Upper lobe of left lung (tissue), 6 donors: ENCODE measurements at places on chromosomes 2 and 18. TPM values are rescaled to one million over a fixed set of nuclear protein-coding genes. Genes with fewer than 3 reads are reported as not detected.

GRCh38 chr2:150729495-150729955 lies 242.1 kb upstream of the RND3 start:
- no peak for DNase-seq

DNA sequence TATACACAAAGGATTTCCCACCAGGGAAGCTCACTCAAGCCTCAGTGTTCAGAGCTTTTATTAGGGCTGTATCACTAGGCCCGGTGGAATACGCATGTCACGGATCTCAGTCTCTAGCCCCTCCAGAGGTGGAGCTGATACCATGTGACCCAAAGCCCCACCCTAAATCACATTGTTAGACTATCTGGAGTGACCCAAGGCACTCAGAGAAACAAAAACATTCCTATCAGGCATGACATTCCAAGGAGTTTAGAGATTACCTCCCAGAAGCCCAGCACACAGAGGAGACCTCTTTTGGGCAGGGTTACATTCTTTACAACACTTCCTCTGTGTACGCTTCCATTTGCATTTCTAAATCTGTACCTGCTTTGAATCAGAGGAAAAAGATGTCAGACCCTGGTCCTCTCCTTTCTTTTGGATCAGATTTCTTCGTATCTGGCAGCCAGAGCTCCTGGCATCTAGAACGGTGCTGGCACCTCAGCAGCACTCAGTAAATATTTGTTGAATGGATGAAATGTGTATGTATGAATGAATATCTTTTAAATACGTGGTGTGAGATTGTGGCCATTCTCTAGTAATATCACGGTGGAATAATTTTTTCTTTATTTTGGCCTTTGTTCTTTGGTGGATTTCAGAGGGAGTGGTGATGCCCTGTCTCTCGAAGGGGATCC lies 37.7 kb upstream of the SMAD2 start:
- no peak for DNase-seq

GRCh38 chr2:37568565-37568964 lies 102.9 kb downstream of the CDC42EP3 start:
- DNase-seq: no peak

VIT gene
- 0.22 TPM for total RNA-seq

- no peak for DNase-seq
These were observed 94.3 kb upstream of the GLI2 start for GRCh38 chr2:120641366-120641771.

- DNase-seq: no peak
These were observed 98.2 kb upstream of the SLC8A1 start for GRCh38 chr2:40550085-40550484.

DNA sequence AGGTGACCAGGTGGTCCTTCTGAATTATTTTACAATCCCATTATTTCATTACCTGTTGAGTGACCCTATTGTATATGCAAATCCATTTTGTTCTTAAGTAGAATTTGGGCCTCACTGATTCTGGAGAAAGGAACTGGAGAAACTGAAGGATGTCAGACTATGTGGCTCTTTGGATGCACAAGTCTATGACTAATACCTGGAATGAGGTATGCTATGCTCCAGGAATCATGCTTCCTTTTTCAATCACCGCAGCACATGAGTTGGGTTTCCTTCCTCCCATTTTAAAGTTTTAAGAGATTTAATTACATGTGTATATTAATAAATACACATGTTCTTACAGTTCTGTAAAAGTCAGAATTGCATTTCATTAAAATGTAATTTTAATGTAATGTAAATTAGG lies 253.9 kb upstream of the VWC2L start:
- no peak for DNase-seq

GRCh38 chr2:40115894-40116293 lies 336.0 kb downstream of the SLC8A1 start:
- DNase-seq: no peak

DNA sequence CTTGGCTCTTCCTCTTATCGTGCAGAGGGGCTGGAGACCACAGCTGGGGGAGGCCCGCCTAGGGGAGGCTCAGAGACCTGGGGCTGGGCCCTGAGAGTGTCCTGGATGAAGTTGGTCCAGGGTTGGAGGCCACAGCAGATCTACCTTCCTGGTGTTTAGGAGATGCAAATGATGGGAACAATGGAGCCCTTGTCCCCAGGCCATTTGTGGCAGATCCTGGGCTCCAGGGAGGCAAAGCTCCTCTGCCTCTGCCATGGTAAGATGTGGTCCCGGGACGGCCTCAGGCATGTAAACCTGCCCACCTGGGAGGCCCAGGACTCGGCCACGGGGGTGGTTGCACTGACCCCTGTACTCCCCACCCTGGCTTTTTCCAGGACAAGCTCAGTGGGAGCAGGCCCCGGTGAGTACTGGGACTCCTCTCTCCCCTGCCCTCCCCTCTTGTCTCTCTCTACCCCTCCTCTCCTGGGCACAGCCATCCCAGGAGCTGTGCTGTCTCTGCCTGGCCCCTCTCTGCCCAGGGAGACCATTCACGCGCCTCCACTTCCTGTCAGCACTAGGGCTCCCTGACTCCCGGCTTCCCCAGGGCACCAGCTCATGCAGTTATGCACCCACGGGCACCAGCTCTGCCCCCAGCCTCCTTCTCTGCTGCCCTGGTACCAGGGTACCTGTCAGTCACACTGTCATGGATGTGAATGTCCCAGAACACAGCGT lies 10.9 kb downstream of the SH2D6 start:
- no peak for DNase-seq

DNA sequence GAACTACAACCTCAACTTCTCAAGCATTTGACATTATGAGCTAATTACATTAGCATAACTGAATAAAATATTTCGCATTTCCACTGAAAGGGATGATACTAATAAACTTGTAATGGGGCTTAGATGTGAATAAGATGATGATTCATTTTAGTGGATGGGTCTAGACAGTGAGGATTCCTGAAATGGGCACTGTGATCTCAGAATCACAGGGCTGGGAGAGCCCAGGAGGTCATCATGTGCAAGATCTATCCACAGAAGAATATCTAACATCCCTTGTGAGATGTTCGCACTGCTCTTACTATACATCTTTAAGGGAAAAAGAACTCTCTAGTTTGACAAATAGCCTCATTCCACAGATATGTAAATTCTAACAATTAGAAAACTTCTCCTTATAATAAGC lies 245.7 kb downstream of the DYM start:
- no peak for DNase-seq

DNA sequence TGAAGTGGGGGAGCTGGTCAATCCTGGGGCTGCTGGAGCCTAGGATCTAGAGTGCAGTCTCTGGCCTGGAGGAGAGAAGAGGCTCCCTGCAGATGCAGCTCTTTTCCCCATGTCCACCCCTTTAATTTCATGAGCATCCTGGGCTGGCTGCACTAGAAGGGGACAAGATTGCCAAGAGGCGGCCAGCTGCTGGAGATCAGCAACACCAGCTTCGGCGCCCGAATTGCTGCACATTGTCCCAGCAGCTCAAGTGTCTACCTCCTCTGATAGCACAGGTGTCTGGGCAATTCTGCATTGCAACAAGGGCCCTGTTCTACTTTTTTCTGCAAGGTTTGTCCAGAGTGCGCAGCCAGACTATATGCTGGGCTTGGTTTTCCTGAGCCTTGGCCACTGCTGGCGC lies 125.7 kb downstream of the AGAP1 start:
- DNase-seq: no peak

- DNase-seq: peak; percentile 47
These were observed at the start of gene GALNT13 for GRCh38 chr2:153871231-153872221. GALNT13 (plus strand) TSS chr2:153871922.

DNA sequence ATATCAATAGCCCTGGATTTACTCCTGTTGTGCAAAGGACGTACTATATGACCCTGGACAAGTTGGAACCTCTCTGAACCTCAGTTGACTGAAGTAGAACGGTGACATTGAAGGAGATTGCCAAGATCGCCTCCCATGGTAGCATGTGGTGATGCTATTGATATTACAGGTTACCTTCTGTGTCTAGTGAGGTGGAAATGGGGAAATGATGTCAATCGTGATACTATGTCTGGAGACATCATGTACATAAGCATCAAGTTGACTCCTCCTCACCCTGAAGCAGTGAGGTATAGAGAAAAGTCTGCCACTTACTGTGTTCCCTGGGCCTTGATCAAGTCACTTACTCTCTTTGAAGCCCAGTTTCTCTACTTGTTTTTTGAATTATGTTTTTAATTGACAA lies 93.9 kb downstream of the KLF7 start:
- no peak for DNase-seq

MBP gene
- 87.6 TPM for total RNA-seq

DNA sequence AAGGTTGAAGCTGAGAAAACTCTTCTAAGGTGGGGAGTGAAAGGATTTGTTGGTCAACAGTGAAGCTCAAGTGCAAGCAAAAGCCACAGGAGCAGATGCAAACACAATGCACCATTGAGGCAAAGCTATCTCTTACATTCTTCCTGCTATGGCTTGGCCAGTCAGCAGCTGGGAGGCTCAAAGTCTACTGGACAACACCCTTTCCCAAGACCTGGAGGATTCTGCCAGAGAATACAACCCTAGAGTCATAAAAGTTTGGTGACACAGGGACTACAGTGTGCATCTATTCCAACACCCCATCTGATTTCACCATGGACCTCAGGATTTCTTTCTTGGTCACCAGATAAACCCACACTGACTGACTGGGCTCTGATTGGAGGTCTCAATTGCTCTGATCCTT lies 342.0 kb downstream of the HRH4 start:
- no peak for DNase-seq

- peak; percentile 91 for DNase-seq
These were observed 767 bp downstream of the RHOB start for GRCh38 chr2:20447437-20448245.

DNA sequence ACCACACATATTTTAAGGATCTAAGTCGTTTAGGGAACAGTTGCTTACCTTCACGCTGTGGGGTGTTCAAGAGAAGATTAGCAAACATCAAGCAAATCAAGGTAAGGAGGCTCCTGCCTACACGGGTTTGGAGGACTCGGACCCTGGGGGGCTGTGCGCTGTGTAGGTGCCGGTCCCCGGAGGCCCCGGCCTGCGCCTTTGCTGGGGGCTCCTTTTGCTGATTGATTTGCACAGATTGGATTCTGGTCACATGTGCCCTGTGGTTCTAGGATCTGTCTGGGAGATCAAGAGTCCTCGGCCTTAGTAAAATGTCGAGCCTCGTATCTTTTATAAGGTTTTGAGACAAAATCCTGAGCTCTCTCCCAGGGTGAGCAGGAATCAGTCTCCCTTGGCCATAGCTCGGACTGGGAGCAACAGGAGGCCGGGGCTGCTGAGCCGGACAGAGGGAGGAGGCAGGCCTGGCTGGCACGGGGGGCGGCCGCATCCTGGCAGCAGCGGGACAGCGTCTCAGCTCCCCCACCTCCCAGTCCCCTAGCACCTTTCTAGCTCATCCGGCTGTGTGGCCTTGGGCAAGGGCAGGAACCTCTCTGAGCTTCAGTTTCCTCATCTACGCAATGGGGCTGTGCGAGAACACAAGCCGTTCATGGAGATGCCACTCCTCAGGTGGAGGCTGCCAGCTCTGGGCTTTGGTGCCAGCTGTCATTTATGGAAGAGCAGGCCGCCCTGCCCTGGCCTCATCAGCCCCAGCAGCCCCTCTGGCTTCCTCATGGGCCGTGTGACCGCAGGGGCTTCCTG lies 147.2 kb downstream of the MBP start:
- DNase-seq: no peak

SNTG2 gene
- 1.7 TPM for total RNA-seq

DNA sequence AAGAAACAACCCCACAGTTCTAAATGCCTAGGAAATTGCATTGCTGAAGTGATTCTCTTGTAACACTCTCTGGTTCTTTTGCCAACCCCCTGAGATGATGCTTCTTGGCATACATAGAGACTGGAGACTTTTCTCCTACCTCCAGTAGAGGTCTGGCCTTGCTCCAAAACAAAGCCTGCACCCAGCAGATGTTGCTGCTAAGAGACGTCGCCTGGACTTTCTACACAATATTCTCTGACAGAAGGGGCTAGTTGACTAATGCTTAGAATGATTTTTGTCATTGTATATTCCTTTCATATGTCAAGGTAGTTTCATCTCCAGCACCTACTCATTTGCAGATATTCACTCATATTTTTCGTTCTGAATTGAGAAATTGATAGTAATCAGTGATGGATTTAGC lies 24.6 kb downstream of the SOWAHC start:
- DNase-seq: no peak

GRCh38 chr18:59994357-59994756 lies 94.6 kb downstream of the PMAIP1 start:
- no peak for DNase-seq

RND3 gene
- 14.7 TPM for total RNA-seq

ING5 gene
- total RNA-seq: 32.5 TPM

MALL gene
- 111 TPM for total RNA-seq

DNA sequence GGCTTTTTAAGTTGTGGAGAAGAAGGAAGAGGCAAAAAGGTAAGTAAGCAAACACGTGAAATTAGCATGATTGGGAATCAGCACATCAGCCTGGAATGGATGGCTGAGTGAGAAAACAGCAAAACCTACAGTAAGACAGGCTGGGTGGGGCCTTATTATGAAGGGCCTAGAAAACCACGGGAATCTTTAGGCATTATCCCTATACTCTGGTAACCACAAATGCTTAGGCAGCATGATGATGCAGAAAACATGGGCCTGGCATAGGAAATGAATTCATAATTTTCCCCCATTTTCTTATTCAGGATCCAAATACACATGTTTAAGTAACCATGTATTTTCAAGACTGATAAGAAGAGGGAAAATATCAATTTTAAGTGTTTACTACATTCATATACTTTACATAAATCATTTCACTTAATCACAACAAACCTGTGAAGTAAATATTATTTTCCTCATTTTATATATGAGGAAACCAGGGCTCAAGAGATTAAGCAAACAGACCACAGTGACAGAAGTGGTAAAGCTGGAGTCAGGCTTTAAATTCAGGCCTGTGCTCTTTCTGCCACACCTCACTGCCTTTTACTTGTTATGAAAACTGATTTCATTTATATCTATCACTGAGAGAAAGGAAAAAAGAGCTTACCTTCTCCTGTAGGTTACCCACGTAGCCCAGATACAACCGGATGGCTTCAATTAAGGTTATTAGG lies 4.0 kb downstream of the TMEM17 start:
- no peak for DNase-seq

- no peak for DNase-seq
These were observed 293.2 kb downstream of the ALK start for GRCh38 chr2:29628108-29628745.

GKN2 gene
- total RNA-seq: 37.7 TPM

PLEK gene
- total RNA-seq: 34.9 TPM

GRCh38 chr2:67067656-67068055 lies 329.5 kb upstream of the ETAA1 start:
- DNase-seq: no peak

IL1F10 gene
- not detected for total RNA-seq

- no peak for DNase-seq
These were observed 30.7 kb downstream of the INPP5D start for GRCh38 chr2:233090879-233091278.

MRO gene
- 0.46 TPM for total RNA-seq

- DNase-seq: no peak
These were observed 38.9 kb downstream of the TMEM17 start for GRCh38 chr2:62467100-62467474.

RAX gene
- total RNA-seq: not detected

- no peak for DNase-seq
These were observed 414.8 kb downstream of the TGIF1 start for GRCh38 chr18:3864669-3865298.
